Right atrium auricular region (tissue), 2 donors: ENCODE measurements at places on chromosomes 16 and 17. TPM values are rescaled to one million over a fixed set of nuclear protein-coding genes. Genes with fewer than 3 reads are reported as not detected.

Gene IFI35
- total RNA-seq, result 11.4 TPM

Gene TNS4
- not detected for total RNA-seq

Gene ACACA
- 10.2 TPM for total RNA-seq

Gene RAPGEFL1
- total RNA-seq, result 1.6 TPM

Gene CARD14
- total RNA-seq, result not detected

Gene PIP4K2B
- total RNA-seq, result 47.7 TPM

Gene CDH1
- total RNA-seq, result 0.93 TPM

Gene CTRB2
- total RNA-seq, result not detected

Gene ACSF3
- 13.4 TPM for total RNA-seq

Gene ADORA2B
- 1.0 TPM for total RNA-seq

Gene IRX3
- total RNA-seq, result 5.0 TPM

Gene EZH1
- total RNA-seq, result 32.5 TPM

Gene PRSS8
- 2.4 TPM for total RNA-seq

Gene SALL1
- total RNA-seq, result 6.9 TPM

Gene FOXL1
- total RNA-seq, result 0.85 TPM

Gene CIITA
- total RNA-seq, result 3.4 TPM

Gene FBXL20
- 7.7 TPM for total RNA-seq

Gene KAT2A
- 11.4 TPM for total RNA-seq

Gene CSH1
- not detected for total RNA-seq

Gene CCL5
- 1.0 TPM for total RNA-seq

Gene ADAD2
- total RNA-seq, result not detected

Gene PDILT
- total RNA-seq, result not detected

Gene TP53TG3
- total RNA-seq, result not detected

Gene CNTNAP4
- total RNA-seq, result not detected

Gene KRTAP4-1
- not detected for total RNA-seq

Gene TNFRSF17
- total RNA-seq, result not detected

Gene CACNG4
- total RNA-seq, result 1.9 TPM

Gene HS3ST3A1
- not detected for total RNA-seq

Gene C17orf67
- total RNA-seq, result 0.51 TPM
